ENCODE measurements at places on chromosomes 11 and 22.

GRCh38 chr22:21067901-21068680, 22.3 kb downstream of the LRRC74B start:
- DNase-seq, result no peak

DNA sequence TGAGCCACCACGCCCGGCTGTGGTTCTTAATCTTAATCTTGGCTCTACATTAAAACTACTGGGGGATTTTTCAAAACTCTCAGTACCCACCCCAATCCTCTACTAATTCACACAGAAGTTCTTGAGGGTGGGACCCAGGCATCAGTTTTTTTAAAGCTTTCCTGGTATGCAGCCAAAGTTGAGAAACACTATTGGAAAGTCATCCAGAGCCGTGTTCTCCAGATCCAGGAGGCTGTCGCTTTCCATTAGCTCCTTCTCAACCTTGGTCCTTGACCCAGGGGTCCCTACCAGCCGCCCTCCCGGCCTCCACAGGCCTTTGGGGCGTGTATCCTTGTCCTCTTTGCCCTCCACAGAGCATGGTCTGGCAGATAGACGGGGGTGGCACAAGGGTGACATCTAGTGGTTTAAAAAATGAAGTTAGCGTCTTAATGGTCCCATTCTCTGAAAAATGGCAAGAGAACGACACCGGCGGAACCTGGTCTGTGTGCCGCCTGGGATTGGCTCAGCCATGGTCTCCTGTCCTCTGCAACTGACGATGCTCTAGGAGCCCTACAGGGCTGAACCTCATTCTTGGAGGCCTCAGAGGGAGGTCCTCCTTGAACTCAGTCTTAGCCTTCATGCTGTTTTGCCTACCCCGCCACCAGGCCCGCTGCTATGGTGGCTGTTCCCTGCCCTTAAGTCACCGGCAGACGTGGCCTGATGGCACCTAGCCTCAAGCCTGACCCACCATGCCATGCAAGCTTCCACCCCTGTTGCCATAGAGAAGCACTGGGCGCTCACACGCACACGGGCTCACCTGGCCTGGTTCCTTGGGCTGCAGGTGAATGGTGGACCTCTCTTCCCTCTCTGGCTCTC, 152.0 kb upstream of the SYN3 start:
- DNase-seq, result peak; percentile 77

DNA sequence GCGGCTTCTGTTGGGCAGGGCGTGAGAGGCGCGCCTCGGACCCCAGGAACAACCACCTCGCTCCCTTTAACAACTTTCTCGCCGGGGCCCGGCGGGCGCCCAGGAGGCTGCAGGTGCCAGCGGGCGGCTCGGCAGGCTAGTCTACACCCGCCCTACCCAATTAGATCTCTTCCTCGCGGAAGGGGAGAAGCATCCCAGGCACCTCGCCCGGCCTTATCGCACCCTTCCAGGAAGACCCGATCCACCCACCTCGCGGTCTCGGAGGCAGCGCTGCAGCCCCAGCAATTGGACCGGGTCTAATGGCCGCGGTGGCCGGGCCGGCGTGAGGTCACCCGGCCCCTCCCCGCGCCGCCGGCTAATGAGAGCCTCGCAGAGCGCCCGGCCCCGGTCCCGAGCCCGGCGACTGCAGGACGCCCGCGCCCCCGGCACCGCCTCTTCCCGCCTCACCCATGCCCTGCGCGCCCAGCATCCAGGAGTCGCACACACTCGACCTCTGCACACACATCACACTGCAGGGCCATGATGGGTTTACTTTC, at the start of gene PLAAT3:
Gene PLAAT3, minus strand, starts transcription at position 298 of the 536 bp plus-strand sequence. CDS start 419 bp downstream, outside the sequence.
- peak; percentile 24 for DNase-seq

- peak; percentile 2 for DNase-seq
Measured at GRCh38 chr11:80815752-80816453, 1375.1 kb upstream of the TENM4 start.

GRCh38 chr11:12863605-12864121, 145.5 kb upstream of the RASSF10 start:
- no peak for DNase-seq

GRCh38 chr11:119493712-119494111, 70.7 kb upstream of the THY1 start:
- DNase-seq, result no peak

DNA sequence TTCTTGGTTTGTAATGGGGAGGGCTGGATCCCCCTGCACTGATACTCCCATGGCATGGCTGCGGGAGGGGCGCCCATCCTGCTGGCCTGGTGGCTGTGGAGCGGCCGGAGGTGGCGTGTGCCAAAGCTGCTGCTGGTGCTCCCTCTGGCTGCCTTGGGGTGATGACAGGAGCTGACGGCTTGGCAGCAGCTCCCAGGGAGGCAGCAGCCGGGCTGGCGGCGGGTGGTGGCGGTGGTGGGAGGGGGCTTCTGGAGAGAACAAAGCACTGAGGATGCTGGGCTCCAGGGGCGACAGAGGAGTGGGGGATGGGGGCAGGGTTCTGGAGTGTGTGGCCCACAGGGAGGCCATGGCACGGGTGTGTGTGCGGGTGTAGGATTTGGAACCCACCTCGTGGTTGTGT, 11.4 kb upstream of the MPPED1 start:
- no peak for DNase-seq

- DNase-seq, result no peak
Measured at GRCh38 chr11:116046127-116046526, 541.9 kb upstream of the CADM1 start.

- no peak for DNase-seq
Measured at GRCh38 chr11:72432347-72433287, 1.7 kb downstream of the CLPB start.

DNA sequence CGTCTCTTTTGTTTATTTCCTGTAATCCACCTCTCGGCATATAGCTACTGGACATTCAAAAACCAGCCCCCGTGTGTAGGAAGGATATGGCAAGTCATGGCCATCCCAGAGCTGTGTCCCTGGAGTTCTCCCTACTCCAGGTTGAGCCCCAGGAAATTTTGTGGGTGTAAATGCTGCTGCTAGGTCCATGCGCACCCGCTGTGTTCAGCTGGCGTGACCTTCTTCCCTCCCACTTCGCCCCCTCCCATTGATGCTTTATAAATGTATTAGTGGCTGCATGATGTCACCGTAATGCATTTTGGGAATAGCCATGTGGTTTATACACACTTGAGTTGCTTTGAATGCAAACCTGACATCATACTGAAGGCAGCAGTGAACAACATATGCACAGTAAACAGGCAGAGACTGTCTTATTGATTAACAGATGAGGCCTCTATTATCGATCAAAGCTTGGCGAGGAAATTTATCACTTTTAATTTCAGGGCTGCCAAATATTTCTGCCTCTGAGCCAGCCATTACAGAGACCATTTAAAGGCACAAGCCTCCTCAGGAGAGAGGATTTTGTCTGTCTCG, 113.6 kb upstream of the NNMT start:
- DNase-seq, result no peak

DNA sequence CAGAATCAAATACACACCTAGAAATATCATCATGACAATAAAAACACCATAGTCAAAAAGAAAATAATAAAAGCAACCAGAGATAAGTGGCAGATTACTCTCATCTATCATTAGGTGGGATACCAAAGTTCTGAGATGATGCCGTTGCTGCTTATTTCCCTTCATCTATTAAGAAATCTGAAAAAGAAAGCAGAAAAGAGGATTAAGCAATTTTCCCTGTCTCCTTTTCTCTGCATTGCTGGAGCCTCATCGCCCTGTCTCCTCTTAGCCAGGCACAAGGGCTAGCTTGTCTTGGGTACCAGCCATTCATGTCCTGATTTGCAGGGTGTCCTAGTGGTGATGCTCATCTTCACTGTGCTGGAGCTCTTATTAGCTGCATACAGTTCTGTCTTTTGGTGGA, 3.9 kb upstream of the MS4A14 start:
- DNase-seq, result no peak

- no peak for DNase-seq
Measured at GRCh38 chr22:25167082-25167481, 32.6 kb upstream of the CRYBB3 start.

- DNase-seq, result no peak
Measured at GRCh38 chr11:73889019-73889418, 12.2 kb downstream of the PAAF1 start.

DNA sequence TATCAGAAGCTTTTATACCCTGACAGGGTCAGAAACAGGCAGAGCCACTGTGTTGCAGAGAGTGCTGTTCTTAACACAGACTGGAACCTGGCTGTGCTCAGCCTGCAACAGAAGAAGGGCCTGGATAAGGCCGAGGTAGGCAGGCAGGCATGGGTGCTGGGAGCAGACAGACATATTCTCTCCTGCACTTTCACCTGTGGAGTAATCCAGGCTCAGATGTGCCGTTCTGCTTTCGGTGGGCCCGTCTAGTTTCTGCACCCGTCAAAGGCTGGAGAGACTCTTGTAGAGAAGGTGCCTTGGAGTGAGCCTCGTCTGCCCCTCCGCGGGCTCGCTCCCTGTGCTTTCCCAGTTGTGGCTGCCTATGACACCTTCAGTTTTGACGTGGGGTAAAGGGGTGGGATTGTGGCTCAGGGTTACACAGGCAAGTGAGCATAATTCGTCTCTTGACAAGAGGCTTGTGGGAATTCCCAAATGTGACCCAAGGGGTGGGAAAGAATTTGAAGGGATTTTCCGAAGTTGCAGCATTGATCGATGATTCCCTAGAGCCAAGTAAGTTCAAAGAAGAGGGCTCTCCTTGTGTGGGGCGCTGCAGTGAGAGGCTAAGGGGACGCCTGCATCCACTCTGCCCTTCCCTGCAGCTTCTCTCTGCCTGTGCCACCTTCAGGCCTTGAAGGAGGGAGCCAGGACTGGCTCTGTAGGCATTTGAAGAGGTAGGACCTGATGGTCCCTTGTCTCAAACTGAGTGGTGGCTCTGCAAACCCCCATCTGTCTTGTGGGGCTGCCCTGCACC, 16.2 kb upstream of the ST3GAL4 start:
- DNase-seq, result no peak

GRCh38 chr11:12459865-12460444, 82.6 kb downstream of the PARVA start:
- no peak for DNase-seq

DNA sequence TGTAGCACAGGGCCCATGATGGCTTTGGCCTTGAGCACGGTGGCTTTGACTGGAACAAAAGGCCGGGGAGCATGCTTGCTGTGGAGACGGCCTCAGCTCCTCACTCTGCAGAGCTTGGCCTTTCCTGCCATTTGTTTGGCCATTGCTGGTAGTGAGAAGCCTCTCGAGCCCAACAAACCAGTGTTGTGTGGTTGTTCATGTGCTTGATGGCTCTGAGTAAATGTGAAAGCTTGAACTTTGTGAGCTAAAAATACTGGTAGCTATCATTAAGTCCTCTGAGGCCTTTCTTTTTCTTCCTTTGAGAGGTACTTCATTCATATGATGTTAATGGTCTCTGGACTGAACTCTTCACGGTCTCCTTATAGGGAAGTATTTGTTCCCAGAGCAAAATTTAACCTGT, 39.6 kb downstream of the NAT10 start:
- no peak for DNase-seq

DNA sequence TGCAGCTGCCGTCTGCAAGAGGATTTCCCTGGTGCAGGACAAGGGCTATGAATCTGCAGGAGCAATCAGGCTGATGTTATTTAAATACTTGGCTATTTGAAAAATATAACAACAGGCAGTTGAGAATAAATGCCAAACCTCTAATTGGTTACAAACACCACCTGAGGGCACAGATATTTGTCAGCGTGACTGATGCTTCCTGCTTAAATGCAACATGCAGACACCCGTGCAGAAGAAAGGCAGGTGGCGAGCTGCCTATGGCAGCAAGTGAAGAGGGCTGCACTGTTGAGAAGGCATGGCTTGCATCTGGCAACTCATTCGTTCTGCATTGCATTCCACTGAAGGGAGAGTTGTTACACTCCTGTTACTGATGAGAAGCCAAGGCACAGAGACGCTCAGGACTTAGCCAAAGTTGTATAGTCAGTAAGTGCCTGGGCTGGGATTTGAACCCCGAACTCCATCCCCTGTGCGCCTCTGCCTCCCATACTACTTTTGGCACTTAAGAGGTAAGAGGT, 350.6 kb downstream of the TENM4 start:
- no peak for DNase-seq

DNA sequence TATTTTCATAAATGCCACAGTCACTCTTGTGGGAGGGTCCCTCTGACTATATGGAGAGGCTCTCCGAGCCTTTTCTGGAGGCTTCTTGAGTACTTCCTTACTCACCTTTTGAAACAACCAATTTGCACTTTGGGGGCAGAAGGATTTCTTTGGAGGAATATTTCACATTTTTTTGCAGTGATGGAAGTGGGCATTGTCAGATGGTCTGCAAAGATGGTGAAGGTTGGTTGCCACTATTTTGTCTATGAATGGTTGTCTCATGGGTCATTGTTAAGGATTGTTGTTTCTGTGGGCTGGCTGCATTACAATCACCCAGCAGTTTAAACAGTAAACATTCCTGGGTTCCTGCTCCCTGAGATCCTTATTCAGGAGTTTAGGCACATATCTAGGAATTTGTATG, 388.2 kb downstream of the TMEM135 start:
- DNase-seq, result no peak

DNA sequence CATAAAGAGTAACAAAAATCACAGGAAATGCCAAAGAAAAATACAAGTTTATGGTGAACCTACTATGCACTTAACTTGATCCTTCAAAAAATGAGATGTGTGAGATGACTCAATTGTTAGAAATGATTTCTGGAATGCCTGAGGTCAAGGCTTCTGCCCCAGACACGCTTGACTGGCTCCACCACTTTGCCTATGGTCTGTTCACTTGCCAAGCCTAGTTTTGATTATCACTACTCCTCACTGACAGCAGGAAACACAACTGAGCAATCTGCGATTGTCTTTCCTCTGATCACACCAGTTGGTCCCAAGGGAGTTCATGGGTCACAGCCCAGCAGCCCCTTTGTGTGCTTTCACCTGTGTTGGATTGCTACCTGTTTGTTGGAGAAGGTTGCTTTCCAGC, 20.6 kb upstream of the PRDM10 start:
- peak; percentile 67 for DNase-seq

GRCh38 chr11:41085123-41085522, 374.3 kb downstream of the LRRC4C start:
- DNase-seq, result no peak

DNA sequence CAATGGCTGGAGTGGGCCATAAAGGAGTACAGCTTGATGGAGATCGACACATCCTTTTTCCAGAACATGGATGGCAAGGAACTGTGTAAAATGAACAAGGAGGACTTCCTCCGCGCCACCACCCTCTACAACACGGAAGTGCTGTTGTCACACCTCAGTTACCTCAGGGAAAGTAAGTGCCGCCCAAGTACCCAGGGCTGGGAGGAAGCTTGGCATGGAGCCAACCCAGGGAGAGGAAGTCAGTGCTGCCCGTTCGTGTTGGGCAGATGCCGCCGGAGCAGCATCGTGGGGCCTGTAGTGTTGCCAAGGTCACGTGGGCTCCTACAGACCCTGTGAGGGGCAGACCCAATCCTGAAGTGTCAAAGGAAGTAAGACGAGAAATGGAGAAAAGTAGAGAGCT, 78.9 kb downstream of the FLI1 start:
- DNase-seq, result peak; percentile 70

GRCh38 chr11:66498506-66498905, 11.9 kb upstream of the BBS1 start:
- DNase-seq, result no peak

GRCh38 chr22:30861688-30862552, 106.7 kb downstream of the MORC2 start:
- peak; percentile 1 for DNase-seq

All from germinal center (tissue), 1 donor.